H1 (cell line): ENCODE measurements at places on chromosomes 2 and 18. TPM values are rescaled to one million over a fixed set of nuclear protein-coding genes. Genes with fewer than 3 reads are reported as not detected.

Gene ZSWIM2
- not detected in 2 replicates for total RNA-seq

Gene CAPN14
- 0.07 and 0.08 TPM in 2 replicates for total RNA-seq

GRCh38 chr2:112664689-112665088, 18.9 kb downstream of the SLC20A1 start:
- peaks cover 25% of the 10 kb centered on the region for H3K36me3 ChIP-seq
- no peaks in the 10 kb centered on the region for H3K4me1 ChIP-seq
- DNase-seq: no peak
- no peak overlapping the region for H3K4me3 ChIP-seq

GRCh38 chr2:41782306-41783158, 265.3 kb upstream of the PKDCC start:
- H3K27ac ChIP-seq: no peak overlapping the region
- H3K27me3 ChIP-seq: no peaks in the 10 kb centered on the region
- no peak for DNase-seq
- no peaks in the 10 kb centered on the region for H3K4me1 ChIP-seq
- H3K36me3 ChIP-seq: no peaks in the 10 kb centered on the region

- H3K27me3 ChIP-seq: no peaks in the 10 kb centered on the region
- no peak overlapping the region for H3K27ac ChIP-seq
- no peaks in the 10 kb centered on the region for H3K4me1 ChIP-seq
Measured at GRCh38 chr2:127551221-127551930, 15.9 kb downstream of the MYO7B start.

GRCh38 chr18:26434887-26435286, 113.5 kb downstream of the KCTD1 start:
- no peaks in the 10 kb centered on the region for H3K27me3 ChIP-seq
- DNase-seq: no peak
- H3K27ac ChIP-seq: no peak overlapping the region
- H3K4me3 ChIP-seq: no peak overlapping the region
- H3K4me1 ChIP-seq: peaks cover under 1% of the 10 kb centered on the region

DNA sequence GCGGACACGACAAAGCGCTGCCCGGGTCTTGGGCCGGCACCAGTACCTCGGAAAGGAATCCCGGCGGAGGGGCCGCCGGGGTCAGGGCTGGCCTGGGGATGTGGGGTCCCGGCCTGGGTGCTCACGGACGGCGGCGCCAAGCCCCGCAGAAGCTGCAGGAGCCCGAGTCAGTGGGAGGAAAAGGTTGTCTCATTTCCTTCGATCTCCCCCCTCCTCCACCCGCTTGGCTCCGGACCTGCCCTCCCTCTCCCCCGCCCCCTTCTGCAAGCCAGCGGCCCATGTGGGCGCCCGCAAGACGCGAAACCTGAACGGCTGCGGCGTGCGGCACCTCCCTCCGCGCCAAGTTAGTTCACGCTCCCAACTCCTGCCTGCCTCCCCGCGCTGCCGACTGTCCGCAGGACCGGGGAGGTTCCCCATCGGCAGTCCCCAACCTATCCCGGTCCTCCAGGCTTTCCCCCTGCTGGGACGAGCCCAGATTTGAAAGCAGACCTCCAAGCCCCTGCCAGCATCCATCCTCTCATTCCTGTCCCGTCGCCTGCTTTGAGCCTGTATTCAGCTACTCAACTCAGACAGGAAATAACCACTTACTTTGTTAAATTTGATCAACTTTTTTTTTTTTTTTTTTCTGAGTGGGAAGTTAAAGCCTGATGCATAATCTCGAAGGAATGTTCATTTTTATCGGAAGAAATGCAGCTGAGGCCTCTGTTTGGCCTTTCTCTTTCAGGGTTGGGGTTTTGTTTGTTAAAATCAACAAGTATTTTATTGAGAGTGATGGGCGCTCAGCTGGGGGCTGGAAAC, at the start of gene EVA1A:
EVA1A (minus strand) TSS at position 172 of the 798 bp plus-strand sequence. CDS start 42,799 bp downstream, outside the sequence.
- no peak within 1 kb of the TSS for H3K27ac ChIP-seq
- peaks cover 5% of the 10 kb centered on the region; the same call in 1 of the 2 replicates for H3K4me1 ChIP-seq
- H3K27me3 ChIP-seq: peaks cover 14% of the 10 kb centered on the region
